ENCODE measurements at places on chromosomes 2 and 18. TPM values are rescaled to one million over a fixed set of nuclear protein-coding genes. Genes with fewer than 3 reads are reported as not detected.

Gene NDUFB3
- total RNA-seq = 112 TPM

Gene ALPG
- 0.07 TPM for total RNA-seq

Gene TMEM37
- 0.33 TPM for total RNA-seq

Gene UBR3
- 14.9 TPM for total RNA-seq

Gene RSAD2
- total RNA-seq = 15.7 TPM

Gene PXDN
- total RNA-seq = 345 TPM

Gene UGT1A6
- not detected for total RNA-seq

Gene CROCC2
- not detected for total RNA-seq

Gene TFPI
- total RNA-seq = 145 TPM

Gene LYG2
- total RNA-seq = not detected

Gene PARD6G
- 1.9 TPM for total RNA-seq

Gene STPG4
- total RNA-seq = 0.33 TPM

Gene CYP1B1
- not detected for total RNA-seq

Gene RFX8
- total RNA-seq = 2.3 TPM

Gene TMEM247
- not detected for total RNA-seq

Gene IL36A
- not detected for total RNA-seq

Gene ERBB4
- under 0.01 TPM for total RNA-seq

Gene DES
- total RNA-seq = not detected

Gene ATL2
- total RNA-seq = 25.9 TPM

Gene EGR4
- not detected for total RNA-seq

Gene ABHD1
- not detected for total RNA-seq

Gene FER1L5
- total RNA-seq = not detected

Gene CLHC1
- 1.1 TPM for total RNA-seq

Gene C2orf66
- not detected for total RNA-seq

Gene CD8B
- total RNA-seq = not detected

Gene NEURL3
- total RNA-seq = 0.34 TPM

Gene ANKRD30BL
- not detected for total RNA-seq

Gene KCNE4
- 0.07 TPM for total RNA-seq

Gene SEPTIN10
- total RNA-seq = 82.5 TPM

Gene ECEL1
- not detected for total RNA-seq

Gene HES6
- total RNA-seq = 3.3 TPM

Gene PLB1
- total RNA-seq = 0.20 TPM

Gene KCNK3
- total RNA-seq = not detected

Gene MAPK4
- not detected for total RNA-seq

Gene EVA1A
- 78.1 TPM for total RNA-seq

Gene B3GNT7
- 1.3 TPM for total RNA-seq

Gene RAX
- total RNA-seq = not detected

Gene ZAP70
- 0.53 TPM for total RNA-seq

Gene FAM228A
- total RNA-seq = 2.4 TPM

Gene SCN3A
- 0.98 TPM for total RNA-seq

Gene ABCG5
- total RNA-seq = not detected

Gene SLC8A1
- 0.34 TPM for total RNA-seq

All from mammary microvascular endothelial cell (primary cell).